ENCODE measurements at places on chromosomes 1 and 21.
A peak's percentile ranks its signal among the peaks of the same experiment; 100 is the strongest.

DNA sequence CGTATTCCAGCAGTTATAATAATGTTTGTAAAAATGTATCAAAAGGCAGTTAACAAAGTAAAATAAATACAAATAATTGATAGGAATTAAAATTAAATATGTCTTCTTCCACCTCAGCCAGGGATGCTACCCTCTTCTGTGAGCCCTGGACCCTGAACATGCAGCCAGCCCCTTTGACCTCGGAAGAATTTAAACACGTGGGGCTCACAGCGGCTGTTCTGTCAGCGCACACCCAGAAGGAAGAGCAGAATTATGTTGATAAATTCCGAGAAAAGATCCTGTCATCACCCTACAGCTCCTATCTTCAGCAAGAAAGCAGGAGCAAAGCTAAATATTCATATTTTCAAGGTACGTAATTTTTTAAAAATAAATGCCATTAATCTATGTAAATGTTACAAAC, 26.5 kb downstream of the UTS2 start:
- no peak for DNase-seq

GRCh38 chr21:42630626-42631025, 22.8 kb upstream of the PDE9A start:
- no peak for DNase-seq

DNA sequence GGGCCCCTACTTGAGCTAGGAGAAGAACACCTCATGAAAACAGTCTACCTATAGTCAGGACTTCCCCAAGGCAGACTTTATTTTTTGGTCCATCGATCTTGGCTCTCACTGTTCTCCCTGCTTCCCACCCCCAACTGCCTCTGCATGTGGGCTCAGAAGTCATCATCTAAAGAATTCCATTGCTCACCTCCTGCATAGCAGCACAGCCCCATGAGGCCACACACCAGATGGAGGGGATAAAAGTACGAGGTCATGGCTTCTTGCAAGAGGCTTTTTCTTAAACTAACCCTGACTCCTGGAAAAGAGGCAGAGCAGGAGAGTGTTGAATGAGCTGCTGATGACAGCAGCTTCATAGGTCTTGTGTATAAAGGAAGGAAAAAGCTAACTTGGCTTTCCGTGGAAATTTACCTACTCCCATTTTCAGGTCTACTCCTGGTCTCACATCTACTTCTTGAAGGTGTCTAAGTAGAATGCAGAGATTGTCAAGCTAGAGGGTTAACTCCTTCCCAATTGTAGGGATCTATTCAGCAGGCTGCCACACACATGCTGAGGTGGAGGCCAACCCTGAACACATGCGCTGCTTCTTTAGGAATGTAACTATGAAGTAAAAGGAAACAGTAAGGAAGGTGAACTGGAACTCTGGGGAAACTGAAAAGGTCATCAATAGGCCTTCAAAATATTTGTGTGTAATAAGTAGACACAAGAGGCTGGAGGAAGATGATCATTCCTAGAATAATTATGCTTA, 18.7 kb downstream of the WNT2B start:
- DNase-seq = peak; percentile 80

GRCh38 chr1:168443899-168444298, 99.9 kb downstream of the XCL2 start:
- no peak for DNase-seq

- no peak for DNase-seq
Measured at GRCh38 chr1:2052756-2053155, 2.5 kb downstream of the PRKCZ start.

DNA sequence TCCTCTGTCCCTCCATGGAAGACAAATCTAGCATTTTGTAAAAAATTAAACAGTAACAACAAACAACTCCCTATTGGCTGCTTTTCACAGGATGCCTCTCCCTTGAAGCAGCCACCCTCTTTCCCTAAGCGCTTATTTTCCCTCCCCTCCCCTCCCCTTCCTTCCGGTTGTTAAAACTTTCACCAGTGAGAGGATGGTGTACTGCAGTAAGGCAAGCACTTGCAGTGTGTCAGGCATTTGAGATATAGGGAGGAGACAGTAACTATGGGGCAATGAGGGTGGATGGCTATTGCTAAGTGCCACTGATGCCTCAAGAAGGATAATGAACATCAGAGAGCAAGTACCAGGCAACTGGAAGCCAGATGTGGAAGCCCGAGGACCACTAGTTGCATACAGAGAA, 19.1 kb upstream of the KIAA1614 start:
- no peak for DNase-seq

DNA sequence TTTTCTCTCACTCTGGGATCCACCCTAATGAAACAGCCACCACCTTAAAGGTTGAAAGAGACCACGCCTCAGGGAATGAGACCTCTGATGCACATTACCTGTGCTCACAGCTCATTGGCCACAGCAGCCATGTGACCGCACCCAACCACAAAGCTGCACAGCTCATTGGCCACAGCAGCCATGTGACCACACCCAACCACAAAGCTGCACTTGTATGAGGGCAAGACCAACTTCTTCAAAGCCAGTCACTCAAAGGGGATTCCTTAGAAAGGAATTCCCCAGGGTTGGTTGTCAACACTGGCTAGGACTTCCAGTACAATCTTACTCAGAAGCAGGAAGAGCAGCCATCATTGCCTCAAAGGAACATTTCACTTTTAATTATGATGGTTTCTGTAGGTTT, 43.6 kb upstream of the PDE9A start:
- no peak for DNase-seq

DNA sequence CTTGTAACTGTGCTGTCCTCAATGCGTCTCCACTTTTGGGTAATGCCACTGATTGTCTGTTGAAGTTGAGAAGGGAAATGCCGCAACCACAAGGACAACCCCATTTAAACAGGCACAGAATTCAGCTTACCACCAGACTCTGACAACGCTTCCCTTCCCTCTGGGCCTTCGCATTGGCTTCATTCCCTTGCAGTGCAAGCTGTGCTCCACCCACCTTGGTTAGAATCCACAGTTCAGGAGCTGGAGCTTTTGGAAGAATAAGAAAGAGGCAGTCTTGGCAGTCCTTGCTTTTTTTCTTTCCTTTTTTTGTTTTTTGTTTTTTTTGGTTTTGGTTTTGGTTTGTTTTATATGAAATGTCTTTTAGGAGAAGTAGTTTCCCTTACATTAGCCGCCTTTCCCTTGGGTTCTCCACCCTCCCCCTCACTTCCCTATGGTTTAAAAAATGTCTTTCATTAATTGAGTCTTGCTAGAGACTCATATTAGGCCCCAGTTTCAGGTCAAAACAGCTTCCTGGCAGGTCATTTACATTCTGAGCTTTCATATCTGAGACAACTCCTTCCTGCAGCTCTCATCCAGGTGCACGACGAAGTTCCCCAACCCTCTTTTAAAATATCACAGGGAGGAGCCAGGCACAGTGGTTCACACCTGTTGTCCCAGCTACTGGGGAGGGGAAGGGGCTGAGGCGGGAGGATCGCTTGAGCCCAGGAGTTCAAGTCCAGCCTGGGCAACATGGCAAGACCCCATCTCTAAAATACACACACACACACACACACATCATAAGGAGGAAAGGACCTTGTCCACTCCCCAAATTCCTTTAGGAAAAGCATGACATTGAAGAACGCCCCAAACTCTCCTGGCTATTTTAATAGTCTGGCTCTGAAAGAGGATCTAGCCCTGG, 20.7 kb upstream of the LAX1 start:
- DNase-seq = peak; percentile 18

DNA sequence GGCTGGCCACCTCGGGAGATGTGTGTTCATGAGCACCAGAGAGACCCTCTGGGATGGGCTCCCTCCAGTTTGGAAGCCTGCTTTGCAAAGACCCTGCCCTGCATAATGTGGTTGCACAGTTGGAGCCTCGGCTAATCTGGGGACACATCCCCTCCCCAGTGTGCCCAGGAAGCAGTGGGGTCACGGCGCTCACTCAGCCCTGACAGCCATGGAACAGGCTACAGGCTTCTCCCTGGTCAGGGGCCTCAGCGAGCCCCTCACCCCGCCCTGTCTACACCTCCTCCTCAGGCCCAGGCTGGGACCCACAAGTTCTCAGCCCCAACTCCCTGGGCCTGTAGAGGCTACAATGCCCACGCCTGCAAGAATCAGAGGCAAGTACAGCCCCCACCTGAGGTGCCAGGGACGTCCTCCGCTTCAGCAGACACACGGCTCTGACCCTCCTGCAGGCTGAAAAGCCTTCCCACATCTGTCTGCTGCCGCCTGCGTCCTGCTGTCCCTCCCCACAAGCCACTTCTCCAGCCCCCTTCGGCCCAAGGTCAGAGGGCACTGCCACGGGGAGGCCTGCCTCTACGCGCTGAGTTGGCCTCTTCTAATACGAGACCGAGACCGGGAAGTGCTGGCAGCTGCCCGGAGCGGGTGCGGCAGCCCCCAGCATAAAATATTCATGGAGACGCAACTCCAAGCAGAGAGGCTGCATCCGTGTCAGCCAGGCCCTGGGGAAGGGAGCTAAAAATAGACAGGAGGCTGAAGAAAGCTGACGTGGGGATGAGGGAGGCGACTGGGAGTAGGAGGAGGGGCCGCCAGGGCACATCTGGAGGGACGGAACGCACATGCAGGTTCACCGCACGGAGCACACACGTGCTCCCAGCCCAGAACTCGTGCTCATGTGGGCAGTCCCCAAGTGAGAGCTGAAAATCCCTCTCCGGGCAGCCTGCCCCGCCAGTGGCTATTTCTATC, 15.2 kb upstream of the GPR153 start:
- DNase-seq = peak; percentile 84

- DNase-seq = no peak
Measured at GRCh38 chr1:171800851-171801250, 19.4 kb downstream of the METTL13 start.

GRCh38 chr1:237384213-237384612, 342.2 kb downstream of the RYR2 start:
- peak; percentile 11 for DNase-seq

DNA sequence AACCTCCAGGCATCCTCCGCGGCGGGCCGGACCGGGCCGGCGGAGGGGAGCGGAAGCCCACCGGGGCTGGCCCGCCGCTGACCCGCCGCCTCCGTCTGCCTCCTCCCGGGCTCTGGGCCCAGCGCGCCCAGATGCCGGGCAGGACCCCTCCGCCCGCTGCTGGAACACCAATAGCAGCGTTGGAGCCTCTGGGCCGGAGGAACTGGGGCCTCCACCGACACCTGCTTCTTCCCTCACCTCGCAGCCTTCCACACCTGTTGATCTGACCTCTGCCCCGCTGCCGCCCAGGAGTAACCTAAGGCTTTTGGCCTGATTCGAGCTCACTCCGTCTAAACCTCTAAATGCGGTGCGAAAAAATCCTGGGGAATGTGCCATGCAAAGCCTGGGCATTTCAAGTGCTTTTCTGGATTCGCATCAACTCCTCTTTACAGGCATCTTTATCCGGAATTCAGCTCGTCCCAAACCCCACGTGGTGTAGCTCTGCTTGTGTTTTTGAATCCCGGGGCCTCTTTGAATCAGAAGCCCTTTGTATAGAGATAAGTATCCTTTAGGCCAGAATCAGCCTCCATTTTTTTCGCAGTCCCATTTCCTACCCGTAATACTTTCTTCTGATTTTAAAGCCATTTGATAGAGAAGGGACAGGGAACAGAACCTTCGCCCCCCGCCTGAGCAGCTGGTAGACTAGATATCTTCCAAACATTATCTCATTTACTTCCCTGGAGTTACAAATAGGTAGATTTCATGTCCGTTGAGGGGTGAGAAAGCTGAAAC, 680 bp upstream of the CNN3 start:
- peak; percentile 61 for DNase-seq

GRCh38 chr1:108190001-108190634, 10.0 kb downstream of the SLC25A24 start:
- no peak for DNase-seq

DNA sequence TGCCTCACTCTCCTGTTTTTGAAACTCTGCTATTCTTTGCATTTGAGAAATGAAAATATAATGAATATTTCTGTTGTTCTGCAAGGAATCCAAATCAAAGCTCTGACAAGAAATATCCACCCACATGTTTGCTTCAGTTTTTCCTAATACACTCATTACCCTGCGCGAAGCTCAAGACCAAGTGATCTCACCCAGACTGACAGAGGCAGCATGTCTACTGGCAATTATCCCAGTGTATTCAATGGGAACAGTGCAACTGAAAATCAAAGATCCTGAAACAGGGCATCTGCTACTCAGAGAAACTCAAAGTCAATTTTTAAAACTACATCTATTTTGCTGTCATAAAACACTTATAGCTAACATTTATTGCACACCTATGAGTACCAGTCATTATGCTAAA, 321.0 kb upstream of the LRRC7 start:
- no peak for DNase-seq

DNA sequence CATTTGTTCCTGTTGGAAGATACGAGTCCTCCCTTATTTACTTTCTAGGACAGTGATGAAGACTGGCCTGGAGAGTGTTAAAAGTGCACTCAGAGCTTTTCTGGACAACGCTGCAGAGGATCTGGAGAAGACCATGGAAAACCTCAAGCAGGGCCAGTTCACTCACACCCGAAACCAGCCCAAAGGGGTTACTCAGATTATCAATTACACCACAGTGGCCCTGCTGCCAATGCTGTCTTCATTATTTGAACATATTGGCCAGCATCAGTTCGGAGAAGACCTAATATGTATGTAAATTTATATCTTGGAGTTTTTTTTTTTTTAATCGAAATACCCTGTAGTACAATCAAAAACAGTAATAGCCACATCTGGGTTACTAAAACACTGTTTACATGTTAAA, 190.5 kb downstream of the ZP4 start:
- DNase-seq = no peak

DNA sequence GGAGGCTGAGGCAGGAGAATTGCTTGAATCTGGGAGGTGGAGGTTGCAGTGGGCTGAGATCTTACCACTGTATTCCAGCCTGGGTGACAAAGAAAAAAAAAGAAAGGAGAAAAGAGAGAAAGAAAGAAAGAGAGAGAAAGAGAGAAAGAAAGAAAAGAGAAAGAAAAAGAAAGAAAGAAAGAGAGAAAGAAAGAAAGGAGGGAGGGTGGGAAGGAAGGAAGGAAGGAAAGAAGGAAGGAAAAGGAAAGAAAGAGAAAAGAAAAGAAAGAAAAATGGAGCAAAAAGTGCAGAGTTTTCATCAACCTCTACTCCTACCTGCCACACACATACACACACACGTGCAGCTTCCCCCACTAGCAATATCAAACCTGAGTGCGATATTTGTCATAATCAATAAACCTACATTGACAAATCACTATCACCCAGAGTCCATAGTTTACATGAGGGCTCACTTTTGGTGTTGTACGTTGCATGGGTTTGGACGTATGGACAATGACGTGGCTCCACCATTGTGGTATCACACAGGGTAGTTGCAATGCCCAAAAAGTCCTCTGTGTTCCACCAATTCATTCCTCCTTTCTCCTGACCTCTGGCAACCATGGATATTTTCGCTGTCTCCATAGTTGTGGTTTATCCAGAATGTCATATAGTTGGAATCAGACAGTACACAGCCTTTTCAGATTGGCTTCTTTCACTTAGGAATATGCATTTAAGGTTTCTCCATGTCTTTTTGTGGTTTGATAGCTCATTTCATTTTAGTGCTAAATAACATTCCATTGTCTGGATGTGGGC, 36.5 kb downstream of the EVA1C start:
- peak; percentile 30 for DNase-seq
